Activated T-cell treated with anti-CD3 and anti-CD28 coated beads for 48 hours (primary cell): ENCODE measurements at places on chromosomes 6 and 20.

GRCh38 chr6:90021711-90022110 lies 127.4 kb downstream of the GJA10 start:
- no peak for DNase-seq

- DNase-seq: no peak
These were observed 167.1 kb downstream of the PHF3 start for GRCh38 chr6:63802606-63803206.

GRCh38 chr6:113190170-113190569 lies 667.0 kb upstream of the MARCKS start:
- no peak for DNase-seq

GRCh38 chr6:126039284-126039683 lies 52.9 kb downstream of the TRMT11 start:
- no peak for DNase-seq

DNA sequence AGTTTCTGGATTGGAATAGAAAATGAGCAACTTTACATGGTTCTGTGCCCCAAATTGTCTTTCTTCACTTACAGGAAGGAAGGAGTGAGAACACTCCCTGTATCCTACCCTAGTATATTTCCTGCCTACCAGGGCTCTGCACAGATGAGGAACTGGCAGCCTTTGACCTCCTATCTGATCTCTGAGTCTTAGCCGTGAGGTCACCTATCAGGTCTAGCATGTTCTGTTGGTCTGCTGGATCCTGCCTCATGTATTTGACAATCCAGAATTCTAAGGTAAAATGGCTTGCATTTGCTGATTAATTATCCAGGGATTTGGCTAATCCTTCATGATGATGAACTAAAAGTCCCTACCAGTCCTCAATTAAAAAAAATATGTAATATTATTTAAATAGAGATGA lies 35.0 kb upstream of the TRAM2 start:
- DNase-seq: no peak

DNA sequence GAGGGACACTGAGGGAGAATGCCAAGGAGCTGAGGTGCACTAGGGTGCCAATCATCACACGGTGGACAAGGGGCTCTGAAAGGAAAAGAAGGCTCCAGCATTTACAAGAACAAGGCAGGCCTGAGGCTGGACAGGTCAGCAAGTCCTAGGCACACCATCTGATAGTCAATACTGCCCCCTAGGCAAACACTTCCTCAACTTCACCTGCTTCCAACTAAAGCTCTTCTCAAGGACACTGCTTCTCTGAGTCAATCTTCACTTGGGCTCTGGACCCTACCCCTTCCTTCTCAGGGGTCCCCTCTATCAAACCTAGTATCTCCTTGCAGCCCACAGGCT lies 37.7 kb upstream of the SLC4A11 start:
- DNase-seq: no peak

- no peak for DNase-seq
These were observed 189.4 kb upstream of the PRDM1 start for GRCh38 chr6:105896821-105897095.

- peak; percentile 41 for DNase-seq
These were observed 8.3 kb downstream of the RIPOR2 start for GRCh38 chr6:24927277-24927955.

GRCh38 chr6:135382182-135382628 lies 115.3 kb downstream of the AHI1 start:
- no peak for DNase-seq

DNA sequence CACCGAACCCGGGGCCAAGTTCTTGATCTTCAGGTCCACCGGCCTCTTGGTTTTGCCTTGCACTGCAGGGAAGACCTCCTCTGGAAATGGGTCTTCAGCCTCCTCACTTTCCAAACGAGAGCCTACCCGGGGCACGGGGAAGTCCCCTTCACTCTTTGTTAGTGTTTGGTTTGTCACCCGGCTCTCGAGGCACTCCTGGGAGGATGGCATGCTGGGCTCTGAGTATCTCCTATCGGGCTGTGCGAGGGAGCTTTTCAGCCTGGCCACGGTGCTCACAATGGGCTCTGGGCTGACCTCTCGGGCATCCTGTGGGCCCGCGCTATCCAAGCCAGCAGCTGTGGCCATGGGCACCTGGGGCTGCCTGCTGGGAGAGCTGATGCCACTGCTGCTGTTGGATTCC lies 8.1 kb downstream of the TAGAP start:
- DNase-seq: no peak

- DNase-seq: no peak
These were observed 120.5 kb downstream of the HIVEP1 start for GRCh38 chr6:12132351-12133222.

DNA sequence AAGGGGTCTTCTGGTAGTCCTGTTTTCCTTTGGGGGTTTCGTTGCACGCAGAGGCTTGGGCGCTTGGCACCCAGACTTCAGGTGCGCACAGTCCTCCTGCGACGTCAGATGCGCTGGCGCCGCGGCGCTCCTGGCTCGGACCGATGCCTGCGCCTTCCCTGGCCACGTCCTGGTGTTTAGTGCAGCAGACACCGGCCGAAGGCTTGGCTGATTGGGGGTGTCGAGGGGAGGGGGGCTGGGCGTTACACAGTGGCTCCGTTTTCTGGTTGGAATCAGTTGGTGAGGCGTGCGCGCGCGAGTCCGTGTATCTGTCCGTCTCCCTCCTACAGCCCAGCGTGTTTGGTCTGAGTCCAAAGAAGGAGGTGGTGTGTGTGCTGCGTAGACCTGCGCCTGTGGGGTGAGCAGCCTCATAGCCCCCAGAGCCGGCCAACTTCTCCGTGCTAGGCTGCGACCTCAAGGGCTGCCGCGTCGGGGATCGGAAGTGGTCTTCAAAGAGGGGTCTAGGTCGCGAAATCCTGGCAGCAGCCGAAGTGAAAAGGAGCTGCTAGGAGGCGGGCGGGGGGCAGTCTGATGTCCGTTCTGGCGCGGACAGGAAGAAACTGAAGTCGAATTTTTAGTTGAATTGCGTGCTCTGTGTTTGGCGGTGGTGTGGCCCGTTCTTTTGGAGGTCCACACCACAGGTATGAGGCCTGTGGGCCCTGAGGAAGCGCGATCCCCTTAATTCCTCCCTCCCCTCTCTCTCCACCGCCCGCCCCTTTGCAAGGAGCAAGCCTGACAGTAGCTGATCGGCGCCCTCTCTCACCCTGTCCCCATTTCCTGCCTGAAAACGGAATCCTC lies 1.5 kb downstream of the SYNDIG1 start:
- DNase-seq: no peak

DNA sequence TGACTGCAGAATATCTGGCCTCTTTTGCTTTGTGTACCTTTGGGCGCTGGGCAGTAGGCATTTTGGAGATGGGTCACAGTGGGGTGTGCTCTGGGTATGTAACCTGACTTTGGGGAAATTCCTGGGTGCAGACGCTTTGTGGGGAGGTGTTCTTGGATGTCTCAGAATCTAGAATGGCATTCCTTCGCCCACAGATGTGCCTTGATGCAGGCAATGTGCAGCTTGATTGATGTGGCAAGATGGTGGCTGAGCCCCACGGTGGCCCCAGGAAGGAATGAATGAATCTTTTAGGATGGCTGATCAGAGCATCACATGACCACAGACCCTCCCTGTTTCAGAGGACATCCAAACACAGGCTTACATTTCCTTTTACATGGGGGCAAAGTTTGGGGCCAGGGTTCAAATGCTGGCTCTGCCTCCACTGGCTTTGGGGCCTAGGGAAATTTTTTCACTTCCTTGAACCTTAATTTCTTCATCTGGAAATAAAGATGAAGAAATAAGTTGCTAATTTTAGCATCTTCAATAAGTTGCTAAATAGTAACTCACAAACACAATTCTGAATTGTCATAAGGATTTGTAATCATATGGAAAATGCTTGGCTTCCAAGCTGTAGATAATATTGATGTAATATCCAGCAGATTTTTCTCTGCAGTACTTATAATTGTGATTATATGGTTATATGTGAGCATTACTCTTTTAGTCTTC lies 5.6 kb downstream of the PPP1R16B start:
- no peak for DNase-seq

- DNase-seq: peak; percentile 8
These were observed 1.1 kb upstream of the SLC22A23 start for GRCh38 chr6:3457710-3458602.

DNA sequence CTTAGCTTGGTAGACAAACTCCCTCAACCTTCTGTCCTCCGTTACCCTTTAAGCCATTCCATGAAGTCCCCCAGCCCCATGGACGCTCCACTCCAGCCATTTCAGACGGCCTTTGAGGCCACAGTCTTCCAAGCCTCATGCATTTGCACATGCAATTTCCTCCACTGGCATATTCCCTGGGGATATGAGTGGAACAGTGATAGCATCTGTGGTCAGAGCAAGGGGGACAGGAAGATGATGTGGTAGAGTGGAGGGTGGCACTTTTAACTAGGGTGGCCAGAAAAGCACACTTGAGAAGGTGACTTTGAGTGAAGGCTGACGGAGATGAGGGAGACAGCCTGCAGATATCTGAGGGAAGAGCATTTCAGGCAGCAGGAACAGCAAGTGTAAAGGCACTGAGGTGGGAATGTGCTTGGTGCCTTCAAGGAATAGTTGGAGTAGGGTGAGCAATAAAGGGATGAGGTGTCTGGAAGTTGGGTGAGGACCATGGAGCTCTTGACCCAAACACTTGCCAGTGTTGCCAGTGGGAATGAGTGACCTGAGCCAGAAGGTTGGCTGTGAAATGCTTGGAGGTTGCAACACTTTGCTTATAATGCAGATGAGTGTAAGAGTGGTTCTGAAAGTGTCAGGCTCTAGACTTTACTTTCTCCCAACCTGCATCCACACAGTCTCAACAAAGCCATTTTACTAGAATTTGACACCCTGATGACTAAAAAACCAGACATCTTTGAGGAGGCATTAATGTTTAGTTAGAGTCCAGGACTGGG lies 275.6 kb upstream of the SUPT3H start:
- no peak for DNase-seq

GRCh38 chr6:105537981-105538578 lies 135.2 kb upstream of the PREP start:
- no peak for DNase-seq

DNA sequence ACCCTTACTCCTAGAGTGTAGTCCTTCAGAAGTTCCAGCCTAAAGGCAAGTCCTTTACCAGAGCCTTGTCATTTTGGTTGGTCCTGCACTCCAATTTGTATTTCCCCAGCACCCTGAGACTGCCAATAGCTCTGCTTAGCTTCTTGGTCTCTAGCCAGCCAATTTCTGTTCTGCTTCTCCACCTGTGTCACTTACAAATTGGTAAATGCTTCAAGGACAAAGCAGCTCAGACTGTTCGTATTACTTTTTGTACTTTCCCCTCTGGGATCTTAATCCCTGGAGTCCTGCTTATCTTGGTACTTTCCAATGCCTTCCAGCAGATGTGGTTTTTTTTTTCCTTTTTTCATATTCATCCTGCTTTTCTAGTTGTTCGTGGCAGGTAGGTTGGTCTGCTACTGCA lies 25.7 kb downstream of the PIGU start:
- DNase-seq: no peak

- no peak for DNase-seq
These were observed 79.1 kb upstream of the SLC22A23 start for GRCh38 chr6:3535776-3536435.

GRCh38 chr20:48861444-48861843 lies 33.6 kb upstream of the PREX1 start:
- DNase-seq: no peak

GRCh38 chr20:31698803-31699718 lies 23.6 kb downstream of the BCL2L1 start:
- no peak for DNase-seq

DNA sequence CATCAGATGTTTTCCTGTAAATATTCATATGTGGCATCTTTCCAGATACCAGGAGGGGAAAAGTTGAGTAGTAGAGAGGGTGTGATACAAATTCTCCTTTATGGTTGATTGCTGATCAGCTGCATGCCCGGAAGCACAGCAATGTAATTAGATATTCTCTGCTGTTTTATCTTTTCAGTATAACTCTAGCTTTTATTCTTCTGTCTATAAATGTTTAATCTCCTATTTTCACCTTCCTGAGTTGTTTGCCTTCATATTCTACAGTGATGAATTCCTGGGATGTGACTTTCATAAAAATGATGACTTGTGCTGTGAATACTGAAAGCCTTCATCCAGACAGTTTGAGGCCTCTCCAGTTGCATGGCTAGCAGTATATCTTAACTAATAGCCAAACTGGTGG lies 53.7 kb downstream of the SH3BGRL2 start:
- no peak for DNase-seq

GRCh38 chr6:13396241-13396792 lies 68.0 kb upstream of the TBC1D7 start:
- DNase-seq: no peak

GRCh38 chr6:57147401-57147800 lies 24.7 kb upstream of the BAG2 start:
- no peak for DNase-seq

GRCh38 chr6:163098827-163099479 lies 315.6 kb upstream of the QKI start:
- no peak for DNase-seq

GRCh38 chr6:138124096-138124495 lies 16.9 kb upstream of the PERP start:
- DNase-seq: no peak

- DNase-seq: no peak
These were observed 25.4 kb upstream of the GMNN start for GRCh38 chr6:24749297-24749696.

- no peak for DNase-seq
These were observed 72.4 kb upstream of the TBC1D7 start for GRCh38 chr6:13400772-13401171.

- no peak for DNase-seq
These were observed 16.8 kb upstream of the TCFL5 start for GRCh38 chr20:62878244-62879038.

DNA sequence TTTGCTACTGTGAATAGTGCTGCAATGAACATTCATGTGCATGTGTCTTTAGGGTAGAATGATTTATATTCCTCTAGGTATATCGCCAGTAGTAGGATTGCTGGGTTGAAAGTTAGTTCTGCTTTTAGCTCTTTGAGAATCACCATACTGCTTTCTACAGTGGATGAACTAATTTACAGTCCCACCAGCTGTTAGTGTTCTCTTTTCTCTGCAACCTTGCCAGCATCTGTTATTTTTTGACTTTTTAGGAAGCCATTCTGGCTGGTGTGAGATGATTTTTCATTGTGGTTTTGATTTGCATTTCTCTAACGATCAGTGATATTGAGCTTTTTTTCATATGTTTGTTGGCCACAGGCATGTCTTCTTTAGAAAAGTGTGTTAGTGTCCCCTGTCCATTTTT lies 40.0 kb downstream of the PLG start:
- no peak for DNase-seq

GRCh38 chr6:15714658-15715057 lies 51.8 kb upstream of the DTNBP1 start:
- DNase-seq: no peak
